Activated CD8-positive, alpha-beta memory T cell treated with anti-CD3 and anti-CD28 coated beads for 1 hour (primary cell): ENCODE measurements at places on chromosomes 7 and 10.
A peak's percentile ranks its signal among the peaks of the same experiment; 100 is the strongest.

DNA sequence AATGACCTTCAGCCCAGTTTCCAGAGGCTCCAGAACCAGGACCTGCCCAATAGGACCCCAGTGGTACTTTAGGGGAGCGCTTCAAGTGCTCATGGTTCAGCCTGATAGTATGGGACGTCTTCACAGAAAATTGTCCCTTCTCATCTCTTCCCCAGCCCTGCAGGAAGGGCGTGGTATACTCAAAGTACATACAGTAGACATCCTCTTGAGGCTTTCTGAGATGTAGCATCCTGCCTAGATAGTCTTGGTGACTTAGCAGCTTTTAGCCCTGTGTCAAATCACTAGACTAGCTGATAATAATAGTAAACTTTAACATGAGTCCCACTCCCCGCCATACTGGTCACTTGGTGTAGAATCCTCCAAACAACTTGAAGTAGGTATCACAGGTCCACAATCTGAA lies 193.2 kb downstream of the CYP26A1 start:
- DNase-seq, result no peak

- DNase-seq, result no peak
These were observed 93.4 kb downstream of the SLC39A12 start for GRCh38 chr10:18044976-18045720.

DNA sequence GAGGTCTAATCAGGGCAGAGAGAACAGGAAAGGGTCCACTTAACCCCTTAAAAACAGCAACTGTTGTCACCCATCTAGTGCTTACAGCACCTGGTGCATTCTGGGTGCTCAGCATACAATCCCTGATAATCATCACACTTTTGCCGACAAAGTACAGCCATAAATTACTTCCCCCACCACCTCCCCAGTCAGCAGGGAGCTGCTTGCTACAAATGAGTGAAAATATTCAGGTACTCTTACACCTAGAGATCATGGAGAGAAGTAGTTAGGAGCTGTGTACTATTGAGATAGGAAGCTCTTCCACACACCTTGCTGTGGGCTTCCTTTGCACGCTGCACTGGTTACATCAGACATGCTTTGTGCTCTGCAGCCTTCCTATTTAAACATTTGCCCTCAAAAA lies 723.5 kb upstream of the GALNT17 start:
- no peak for DNase-seq

GRCh38 chr10:92757066-92757710 lies 67.4 kb downstream of the HHEX start:
- peak; percentile 1 for DNase-seq

DNA sequence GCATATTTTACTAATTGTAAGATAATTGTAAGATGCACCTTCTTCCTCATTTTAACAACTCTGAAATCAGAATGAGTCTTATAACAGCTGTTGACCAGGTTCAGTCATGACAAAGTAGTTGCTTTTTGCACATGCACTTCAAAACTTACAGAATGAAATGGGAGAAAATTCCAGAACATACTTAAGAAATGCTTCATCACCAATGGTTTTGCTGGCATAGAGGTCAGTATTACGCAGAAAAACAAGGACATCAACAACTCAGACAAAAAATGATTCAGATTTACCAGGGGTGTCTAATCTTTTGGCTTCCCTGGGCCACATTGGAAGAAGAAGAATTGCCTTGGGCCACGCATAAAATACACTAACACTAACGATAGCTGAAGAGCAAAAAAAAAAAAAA lies 13.3 kb downstream of the COL28A1 start:
- DNase-seq, result no peak

- DNase-seq, result no peak
These were observed 59.0 kb downstream of the ST7 start for GRCh38 chr7:117012284-117012683.

GRCh38 chr10:27600930-27601329 lies 96.8 kb downstream of the RAB18 start:
- DNase-seq, result no peak

DNA sequence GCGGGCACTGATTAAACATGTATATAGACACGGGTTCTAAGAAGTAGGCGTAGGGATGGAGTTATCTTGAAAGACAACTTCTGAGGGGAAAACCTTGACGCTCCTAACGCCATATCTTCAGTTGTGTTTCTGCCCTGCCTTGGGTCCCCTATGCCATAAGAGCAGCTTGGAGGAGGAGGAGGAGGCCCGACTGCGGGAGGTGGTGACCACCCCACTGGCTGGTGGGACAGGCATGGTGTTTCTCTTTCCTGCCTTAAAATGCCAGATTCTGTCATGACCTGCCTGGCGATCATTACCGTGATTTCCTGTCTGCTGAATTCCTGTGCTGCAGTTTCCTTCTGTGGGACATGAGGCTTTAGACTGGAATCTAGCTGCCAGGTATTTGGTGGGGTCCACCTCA lies 15.9 kb downstream of the ZNF783 start:
- no peak for DNase-seq

- no peak for DNase-seq
These were observed 23.1 kb upstream of the JAZF1 start for GRCh38 chr7:28203508-28204240.

DNA sequence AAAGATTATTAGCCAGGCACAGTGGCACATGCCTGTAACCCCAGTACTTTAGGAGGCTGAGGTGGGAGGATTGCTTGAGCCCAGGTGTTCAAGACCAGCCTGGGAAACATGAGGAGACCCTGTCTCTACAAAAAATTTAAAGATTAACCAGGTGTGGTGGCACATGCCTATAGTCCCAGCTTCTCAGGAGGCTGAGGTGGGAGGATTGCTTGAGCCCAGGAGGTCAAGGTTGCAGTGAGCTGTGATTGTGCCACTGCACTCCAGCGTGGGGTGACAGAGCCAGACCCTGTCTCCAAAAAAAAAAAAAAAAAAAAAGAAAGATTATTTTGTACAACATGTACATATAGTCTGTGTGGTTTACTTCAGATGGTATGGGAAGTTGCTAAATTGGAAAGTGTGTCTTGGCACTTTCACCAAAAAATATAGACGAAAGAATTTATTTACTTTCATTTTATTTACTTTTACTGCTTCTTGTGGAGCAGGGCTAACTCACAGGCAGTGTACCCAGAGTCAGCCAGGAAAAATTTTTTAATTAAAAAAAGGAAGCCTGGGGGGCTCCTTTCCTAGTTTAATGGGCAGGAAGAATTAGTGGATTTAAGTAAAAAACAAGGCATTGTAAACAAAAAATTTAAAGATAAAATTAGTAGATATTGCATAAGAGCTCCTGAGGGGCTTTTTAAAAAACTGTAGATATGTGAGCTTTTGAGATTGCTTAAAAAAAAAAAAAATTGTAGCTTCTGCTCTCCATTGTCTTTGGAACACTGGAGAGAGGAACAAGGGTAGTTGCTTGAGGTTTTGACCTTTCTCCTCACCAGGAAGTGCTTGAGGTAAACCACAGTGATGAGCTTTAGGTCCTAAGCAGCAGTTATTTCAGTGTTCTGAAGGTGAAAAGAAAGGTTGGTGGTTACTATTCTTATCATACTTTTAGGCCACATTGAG lies 44.6 kb upstream of the VDAC2 start:
- no peak for DNase-seq

GRCh38 chr7:30472784-30473775 lies 5.5 kb downstream of the NOD1 start:
- no peak for DNase-seq

GRCh38 chr10:69872323-69872722 lies 70.6 kb downstream of the COL13A1 start:
- DNase-seq, result no peak

DNA sequence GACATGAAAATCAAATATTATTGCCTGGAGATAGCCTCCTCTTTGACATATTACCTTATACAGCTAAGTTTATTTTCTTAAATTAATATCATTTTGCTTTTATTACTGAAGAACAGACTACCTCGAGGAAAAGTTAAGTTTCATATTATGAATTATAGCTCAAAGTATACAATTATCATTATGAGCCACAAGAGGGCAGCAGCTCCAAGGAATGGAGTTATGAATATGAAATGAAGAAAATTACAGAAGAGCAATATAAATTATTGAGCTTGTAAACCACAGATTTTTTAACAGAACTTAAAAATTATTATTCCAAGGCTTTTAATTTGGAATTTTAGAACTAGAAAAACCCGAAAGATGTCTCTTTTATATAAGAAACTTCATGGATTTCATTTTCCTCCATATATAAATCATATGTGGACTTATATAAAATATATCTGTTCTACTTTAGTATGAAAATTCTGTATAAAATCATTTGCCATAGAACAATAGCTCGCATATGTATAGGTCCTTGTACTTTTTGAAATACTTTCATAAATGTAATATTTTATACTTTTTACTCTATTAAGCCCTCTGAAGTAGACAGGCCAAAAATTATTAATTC lies 40.1 kb downstream of the IQUB start:
- no peak for DNase-seq

DNA sequence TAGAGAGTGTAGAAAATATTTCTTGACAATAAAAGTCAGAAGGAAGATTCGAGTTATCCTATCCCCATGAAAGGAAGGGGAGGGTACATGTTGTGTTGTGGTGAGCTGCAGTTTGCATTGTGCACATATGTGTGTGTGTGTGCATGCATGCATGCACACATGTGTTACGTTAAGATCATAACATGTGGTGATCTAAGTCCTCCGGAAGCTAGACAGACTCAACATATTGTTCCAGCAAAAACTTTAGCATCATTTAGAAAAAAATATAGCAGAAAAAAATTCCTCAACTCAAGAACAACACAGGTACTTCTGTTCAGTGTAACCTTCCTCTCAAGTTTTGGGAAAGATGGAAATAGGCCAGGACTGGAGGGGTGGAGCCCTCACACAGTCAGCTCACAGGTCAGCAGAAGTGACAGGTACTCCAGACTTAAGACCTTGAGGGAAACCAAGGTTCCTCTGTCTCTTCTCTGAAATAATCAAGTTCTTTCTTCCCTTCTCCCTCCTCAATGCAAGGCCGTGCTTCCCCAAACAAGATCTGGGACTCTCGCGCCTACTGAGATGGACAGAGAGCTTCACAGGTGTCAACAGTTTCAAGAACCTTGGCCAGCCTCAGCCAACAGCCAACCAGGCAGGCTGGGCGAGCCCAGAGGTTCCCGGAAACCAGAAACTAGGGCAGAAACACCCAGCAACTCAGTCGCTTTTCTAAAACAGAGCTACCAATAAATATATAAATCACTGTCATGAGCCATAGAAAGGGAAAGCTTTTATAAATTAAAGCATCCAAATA lies 205.2 kb downstream of the FAM107B start:
- no peak for DNase-seq

DNA sequence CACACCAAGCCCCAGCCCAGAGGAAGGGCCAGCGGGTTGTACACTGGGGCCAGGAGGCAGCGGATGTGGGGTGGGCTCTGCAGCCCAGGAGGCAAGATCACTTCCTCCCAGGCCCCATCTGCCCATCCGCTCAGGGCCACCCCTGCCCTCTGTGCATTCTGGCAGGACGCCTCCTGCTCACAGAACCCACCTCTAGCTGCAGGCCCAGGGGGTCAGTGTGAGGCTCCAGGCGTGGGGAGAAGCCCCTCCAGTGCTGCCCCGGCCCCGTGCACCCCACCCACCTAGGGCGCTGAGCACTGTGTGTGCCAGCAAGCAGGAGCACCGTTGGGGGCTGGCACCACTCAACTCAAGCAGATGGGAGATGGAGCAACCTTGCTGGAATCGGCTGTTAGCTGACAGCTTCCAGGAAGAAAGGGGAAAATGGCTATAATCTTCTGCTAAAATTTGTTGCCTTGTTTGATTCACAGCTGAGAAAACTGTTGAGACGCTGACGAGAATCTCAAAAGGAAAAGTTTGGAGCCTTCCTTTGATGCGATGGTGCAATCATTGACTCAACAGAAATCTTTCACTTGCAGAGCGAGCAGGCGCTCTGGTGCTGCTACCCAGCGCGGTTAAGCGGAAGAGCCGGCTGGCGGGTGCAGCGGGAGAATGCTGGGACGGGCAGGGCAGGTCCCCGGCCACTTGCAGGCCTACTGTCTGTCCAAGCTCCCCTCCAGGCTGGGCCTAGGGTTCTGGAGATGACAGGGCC lies 276.1 kb downstream of the ELFN1 start:
- no peak for DNase-seq

GRCh38 chr10:46301056-46301645 lies 14.4 kb downstream of the ANTXRL start:
- DNase-seq, result no peak

DNA sequence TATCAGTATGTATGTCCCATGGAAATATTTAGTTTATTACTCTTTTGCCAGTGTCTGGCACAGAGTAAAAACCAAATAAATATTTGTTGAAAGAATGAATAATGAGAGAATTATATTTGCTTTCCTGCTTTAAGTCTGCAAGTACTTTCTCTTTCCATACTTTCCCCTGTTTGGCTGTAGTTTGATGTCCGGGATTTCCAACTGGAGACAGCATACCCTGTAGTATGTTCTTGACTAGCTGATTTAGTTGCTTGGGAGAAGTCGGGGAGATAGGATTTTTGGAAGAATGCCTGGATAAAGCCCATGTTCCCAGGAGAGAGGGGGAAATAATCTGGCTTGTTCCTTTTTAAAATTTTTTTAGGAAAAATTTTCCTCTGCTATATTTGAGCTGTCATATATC lies 516.1 kb downstream of the CCSER2 start:
- DNase-seq, result no peak

DNA sequence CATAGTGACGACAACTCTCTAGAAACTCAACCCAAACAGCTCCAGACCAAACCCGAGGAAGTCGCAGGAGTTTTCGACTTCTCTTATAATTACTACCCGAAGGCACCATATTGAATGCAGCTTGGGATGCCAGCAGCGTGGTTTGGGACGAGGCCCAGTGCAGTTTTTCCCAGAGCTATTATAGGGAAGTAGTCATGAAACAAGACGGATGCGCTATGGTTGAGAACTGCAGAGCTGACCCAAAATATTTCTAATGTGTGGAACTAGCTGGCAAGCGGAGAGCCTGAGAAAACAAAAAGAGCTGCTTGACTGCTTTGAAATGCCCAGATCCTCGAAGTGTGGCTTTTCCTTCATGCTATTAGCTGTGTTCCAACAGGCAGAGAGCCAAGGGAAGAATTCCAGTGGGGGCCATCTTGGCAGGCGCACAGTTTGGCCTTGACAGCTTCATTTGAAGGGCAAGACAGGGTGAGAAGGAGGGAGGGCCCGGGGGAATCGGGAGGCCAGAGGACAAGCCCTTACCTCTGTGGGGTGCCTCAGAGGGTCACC lies 122.7 kb downstream of the CUL2 start:
- no peak for DNase-seq

GRCh38 chr10:27624941-27625340 lies 120.7 kb downstream of the MKX start:
- no peak for DNase-seq
